Stimulated activated CD4-positive, alpha-beta T cell treated with anti-CD3 and anti-CD28 coated beads, Interleukin-1b, Interleukin-23, amount 100 ng/mL, for 1 hour (primary cell): ENCODE measurements at places on chromosomes 2 and 18.

- no peak for DNase-seq
Observed at GRCh38 chr2:95334916-95335641, 37.9 kb downstream of the KCNIP3 start.

- DNase-seq, result no peak
Observed at GRCh38 chr2:38259311-38259710, 117.8 kb downstream of the ATL2 start.

DNA sequence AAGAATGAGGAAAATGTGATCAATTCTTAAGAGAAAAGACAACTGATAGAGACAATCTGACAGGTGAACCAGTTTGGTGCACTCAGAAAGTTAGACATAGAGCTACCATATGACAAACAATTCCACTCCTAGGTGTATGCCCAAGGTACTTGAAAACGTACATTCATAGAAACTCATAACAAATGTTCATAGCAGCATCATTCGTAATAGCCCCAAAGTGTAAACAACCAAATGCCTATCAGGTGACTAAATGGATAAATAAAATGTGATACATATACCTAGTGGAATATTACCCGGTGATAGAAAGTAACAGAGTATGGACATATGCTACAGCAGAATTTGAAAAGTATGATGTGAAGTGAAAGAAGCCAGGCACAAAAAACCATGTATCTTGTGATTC is 149.3 kb upstream of the TRIB2 start:
- DNase-seq, result no peak

DNA sequence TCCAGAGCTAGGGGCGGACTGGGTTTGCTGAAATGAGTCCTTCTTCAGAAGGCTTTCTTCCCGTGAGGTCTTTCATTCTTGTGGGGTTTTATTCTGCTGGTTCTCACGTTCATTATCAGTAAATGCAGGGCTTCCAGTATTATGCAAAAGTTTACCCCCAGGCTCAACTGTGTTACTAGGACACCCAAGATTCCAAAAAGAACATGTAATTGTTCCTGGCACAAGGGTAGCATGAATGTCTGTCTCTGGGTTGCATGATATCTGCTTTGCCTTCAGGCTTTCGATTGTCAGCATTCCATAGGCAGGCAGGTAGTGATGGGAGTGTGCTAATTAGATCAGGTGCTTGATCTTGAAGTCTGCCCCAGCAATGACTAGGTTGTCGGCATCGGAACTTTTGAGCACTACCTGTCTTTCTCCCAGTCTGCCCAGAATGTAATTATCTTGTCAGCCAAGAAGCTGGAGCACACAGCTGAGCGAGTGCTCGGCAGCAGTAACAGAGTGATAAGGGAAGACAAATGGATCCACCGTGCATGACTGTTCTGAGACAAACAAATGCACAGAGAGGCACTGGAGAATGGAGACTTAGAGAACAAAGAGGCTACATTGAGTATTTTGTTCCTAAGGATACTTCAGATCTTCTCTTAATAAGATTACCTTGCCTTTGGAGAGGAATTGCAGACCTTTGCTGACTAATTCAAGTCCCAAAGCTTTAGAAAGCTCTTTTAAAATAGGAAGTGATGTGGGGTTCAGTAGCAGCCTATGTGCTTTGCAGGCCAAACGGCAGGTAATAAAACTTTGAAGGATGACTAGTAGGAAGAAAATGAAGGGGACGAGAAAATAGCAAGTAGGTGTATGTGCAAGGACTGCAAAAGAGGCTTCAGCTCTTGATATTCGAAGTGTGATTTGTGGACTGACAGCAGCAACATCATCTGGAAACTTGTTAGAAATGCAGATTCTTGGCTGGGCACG is 41.9 kb downstream of the ITGB6 start:
- DNase-seq, result no peak

DNA sequence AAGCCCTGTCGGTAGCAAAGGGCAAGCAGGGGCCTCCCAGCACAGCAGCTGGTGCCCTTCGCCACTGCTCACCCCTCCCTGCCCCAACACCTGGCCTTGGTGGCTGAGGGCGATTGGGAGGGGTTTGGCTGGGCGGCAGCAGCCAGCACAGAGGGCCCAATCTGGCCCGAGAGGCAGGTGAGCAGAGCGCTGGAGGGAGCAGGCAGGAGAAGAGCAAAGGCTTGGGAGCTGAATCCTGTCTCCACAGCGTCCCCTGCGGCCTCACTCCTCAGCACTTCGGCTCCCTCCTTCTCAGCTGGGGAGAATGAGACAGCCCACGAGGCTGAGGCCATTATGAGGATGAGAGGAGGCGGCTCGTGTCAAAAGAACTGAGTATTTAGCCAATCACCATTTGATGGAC is 74.9 kb upstream of the TAF1B start:
- no peak for DNase-seq

DNA sequence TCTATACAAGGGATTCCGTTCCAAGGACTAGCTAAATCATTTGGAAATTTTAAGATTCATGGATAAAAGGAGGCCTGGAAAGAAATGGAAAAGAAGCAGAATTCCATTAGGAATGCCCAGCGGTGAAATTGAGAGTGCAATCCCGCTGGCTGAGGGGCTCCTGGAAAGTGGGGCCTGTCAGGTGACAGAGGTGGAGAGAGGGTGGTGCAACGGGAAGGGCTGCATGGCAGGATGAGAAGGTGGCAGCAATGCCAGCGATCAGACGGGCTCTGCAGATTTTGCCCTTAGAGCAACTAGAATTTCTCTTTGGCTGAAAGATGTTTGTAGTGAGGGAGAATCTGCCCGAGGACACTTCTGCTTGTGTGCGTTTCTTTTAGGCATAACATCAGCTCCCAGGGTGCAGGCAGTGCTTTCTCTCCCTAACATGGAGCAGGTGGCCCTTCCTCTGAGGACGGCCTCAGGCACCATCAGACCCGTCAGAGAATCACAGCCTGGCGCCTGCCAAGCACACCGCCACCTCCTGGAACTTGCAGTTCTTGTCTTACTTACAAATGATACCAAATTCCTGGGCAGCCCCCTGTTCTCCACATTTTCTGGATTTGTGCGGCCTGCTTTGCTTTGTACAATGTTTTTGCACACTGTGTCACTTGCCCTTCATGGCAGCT is 261.6 kb downstream of the NDUFA10 start:
- no peak for DNase-seq

- no peak for DNase-seq
Observed at GRCh38 chr2:54469484-54470053, 13.4 kb downstream of the SPTBN1 start.
